ENCODE measurements at places on chromosomes 5 and 9.

DNA sequence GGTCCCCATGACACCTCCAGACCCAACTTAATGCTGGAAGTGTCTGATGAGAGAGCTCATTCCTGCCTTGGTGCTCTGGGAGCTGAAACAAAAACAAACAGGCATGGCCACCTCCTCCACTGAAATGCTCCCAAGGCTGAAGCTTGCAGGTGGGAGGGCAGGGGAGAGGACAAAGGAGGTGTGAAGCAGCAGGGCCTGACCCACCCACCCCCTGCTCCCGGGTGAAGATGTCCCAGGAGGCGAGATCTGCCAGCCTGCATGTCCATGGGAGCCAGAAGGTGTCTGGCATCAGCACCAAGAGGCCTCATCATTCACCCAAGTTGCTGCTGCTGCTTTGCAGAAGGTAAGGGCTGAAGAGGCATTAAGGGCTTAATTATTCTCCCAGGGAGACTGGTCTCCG lies 4.2 kb upstream of the CCIN start:
- no peak for DNase-seq

DNA sequence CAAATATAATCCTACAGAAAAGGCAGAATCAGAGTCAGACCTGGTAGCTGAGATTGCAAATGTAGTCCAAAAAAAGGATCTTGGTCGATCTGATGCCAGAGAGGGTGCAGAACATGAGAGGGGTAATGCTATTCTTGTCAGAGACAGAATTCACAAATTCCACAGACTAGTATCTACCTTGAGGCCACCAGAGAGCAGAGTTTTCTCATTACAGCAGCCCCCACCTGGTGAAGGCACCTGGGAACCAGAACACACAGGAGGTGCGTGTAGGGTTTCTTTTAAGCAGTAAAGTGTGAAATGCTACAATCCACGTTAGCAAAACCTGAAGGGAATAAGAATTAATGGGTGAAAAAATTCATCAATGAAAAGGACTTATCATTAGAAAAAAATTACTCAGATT lies 145.8 kb downstream of the GIN1 start:
- DNase-seq, result no peak

DNA sequence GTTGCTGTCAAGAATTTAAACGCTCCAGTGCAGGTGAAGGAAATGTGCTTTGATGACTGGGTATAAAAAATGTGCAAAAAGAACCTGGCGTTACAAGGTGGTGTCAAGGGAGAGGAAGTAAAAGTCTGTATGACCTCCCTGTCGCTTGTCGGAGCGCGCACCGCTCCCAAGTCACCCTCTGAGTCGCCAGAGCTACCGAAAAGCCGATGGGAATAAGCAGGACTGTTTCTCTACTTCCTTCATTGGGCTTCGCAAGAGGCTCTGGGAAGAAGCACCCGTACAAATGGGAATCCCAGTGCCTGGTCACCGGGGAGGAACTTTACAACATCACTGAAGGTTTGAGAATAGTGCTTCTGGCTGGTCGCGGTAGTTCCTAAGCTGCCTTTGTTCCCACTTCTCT lies 1.3 kb upstream of the DMRT2 start:
- DNase-seq, result no peak

DNA sequence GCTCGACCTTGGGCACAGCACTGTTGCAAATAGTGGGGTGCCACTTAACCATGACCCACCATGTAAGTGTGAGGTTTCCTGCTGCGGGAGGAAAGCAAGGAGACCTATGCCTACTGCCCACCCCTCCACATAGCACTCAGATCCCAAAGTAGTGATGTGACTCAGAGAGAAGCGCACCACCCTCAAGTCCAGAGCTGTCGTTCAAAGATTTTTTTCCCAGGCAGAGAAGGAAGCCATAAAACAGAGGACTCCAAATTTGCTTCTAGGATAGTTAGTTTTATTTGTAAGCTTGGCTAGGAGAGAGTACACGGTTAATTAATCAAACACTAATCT lies 19.3 kb downstream of the UGT3A1 start:
- no peak for DNase-seq

GRCh38 chr5:73312872-73313510 lies 135.6 kb downstream of the FOXD1 start:
- DNase-seq, result no peak

- DNase-seq, result no peak
These were observed 4.2 kb downstream of the DAB2 start for GRCh38 chr5:39420482-39421145.

DNA sequence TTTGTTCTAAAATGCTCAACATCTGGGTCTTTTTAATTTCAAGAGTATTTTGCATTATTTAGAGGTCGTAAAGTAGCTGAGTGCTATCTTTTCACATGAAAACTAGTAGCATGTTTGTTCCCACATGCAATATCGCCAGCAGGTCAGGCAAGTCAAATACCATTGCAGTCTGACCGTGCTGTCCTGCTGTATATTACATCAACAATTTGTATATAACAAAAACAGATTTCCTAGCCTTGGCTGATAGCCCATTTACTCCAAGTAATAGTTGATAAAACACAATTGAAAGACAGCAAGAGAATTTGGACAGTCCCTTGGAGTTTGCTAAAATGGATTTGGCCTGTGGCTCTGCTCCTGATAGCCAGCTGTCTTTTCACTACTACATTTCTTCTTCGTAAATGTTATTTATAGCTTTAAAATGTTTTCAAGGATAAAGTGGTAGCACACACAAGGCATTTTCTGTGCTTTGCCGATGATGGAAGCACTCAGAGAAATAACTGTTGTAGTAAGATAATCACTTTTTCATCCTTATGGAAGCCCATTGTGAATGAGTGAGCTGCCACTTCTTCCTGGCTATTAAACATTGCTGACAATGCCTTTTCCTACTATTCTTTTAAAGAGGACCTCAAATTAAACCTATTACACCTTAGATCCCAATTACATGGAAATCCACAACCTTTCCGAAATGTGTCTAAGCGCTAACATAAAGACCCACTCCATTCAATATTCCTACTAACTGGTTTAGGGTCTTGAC lies 992.1 kb downstream of the MAT2B start:
- DNase-seq, result no peak

DNA sequence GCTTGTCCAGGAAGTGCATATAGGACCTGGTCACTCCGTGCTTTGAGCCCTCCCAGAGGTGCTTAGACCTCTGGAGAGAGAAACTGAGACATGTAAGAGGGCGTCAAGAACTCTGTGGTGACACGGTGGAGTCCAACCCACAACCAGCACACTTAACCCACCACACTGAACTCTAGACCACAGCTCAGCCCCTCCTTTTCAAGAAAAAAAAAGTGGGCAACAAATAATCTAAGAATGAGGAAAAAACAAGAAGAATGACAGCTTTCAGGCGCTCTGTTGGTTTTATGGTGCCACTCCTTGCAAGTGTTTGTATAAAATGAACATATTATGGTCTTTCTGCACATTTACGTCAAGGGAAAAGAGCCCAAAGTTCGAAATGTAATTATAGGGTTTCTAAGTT lies 50.2 kb upstream of the SNAPC3 start:
- no peak for DNase-seq

Data from GM06990 (cell line).